ENCODE measurements at places on chromosomes 2 and 18. TPM values are rescaled to one million over a fixed set of nuclear protein-coding genes. Genes with fewer than 3 reads are reported as not detected.

IL1R2 gene
- total RNA-seq: 0.79 TPM

LRP1B gene
- total RNA-seq: under 0.01 TPM

IL18R1 gene
- total RNA-seq: 1.0 TPM

KLF7 gene
- total RNA-seq: 5.3 TPM

MYOM1 gene
- total RNA-seq: 1.7 TPM

HOXD9 gene
- total RNA-seq: not detected

KIF5C gene
- total RNA-seq: 0.26 TPM

TUBA4B gene
- under 0.01 TPM for total RNA-seq
